A549 treated with dexamethasone at 1 μM for 4 hours (cell line): ENCODE measurements at places on chromosomes 6 and 20. TPM values are rescaled to one million over a fixed set of nuclear protein-coding genes. Genes with fewer than 3 reads are reported as not detected.

Gene TAAR6
- not detected in 5 replicates for total RNA-seq

Gene SCRT2
- 0.04 TPM in 1 of 5 replicates, not detected in the others for total RNA-seq

Gene PRRT1
- total RNA-seq: 0.35 to 1.1 TPM (median 0.68 TPM) in 5 replicates

Gene C4B
- total RNA-seq: 0.47 to 0.90 TPM (median 0.64 TPM) in 5 replicates

Gene CFAP206
- 0.31 to 0.57 TPM (median 0.38 TPM) in 5 replicates for total RNA-seq

Gene SPINT3
- total RNA-seq: not detected in 5 replicates

Gene YIPF3
- 59.5 to 67.1 TPM (median 65.5 TPM) in 5 replicates for total RNA-seq

Gene RAET1L
- 0.15 to 0.51 TPM (median 0.41 TPM) in 5 replicates for total RNA-seq

Gene BNIP5
- total RNA-seq: 0.02 to 0.05 TPM (median 0.03 TPM) in 5 replicates

Gene OR2H2
- total RNA-seq: not detected in 5 replicates

Gene PRSS35
- 0.06 to 0.16 TPM (median 0.08 TPM) in 5 replicates for total RNA-seq

Gene MEP1A
- not detected in 5 replicates for total RNA-seq

Gene BPIFB1
- total RNA-seq: 0.06 to 0.16 TPM (median 0.15 TPM) in 3 of 5 replicates, not detected in the others

Gene RIPOR3
- total RNA-seq: 0.06 to 0.11 TPM in 2 of 5 replicates, not detected in the others

Gene GPR6
- not detected in 5 replicates for total RNA-seq

Gene POM121L2
- total RNA-seq: 0.02 TPM in 1 of 5 replicates, not detected in the others

Gene SLC52A3
- 0.34 to 0.60 TPM (median 0.45 TPM) in 5 replicates for total RNA-seq

Gene EEF1A2
- total RNA-seq: 123 to 185 TPM (median 159 TPM) in 5 replicates

Gene NOX3
- total RNA-seq: not detected in 5 replicates

Gene OR2H1
- not detected in 5 replicates for total RNA-seq

Gene DUSP15
- 0.49 to 0.98 TPM (median 0.66 TPM) in 5 replicates for total RNA-seq

Gene SERINC1
- total RNA-seq: 69.3 to 90.9 TPM (median 81.3 TPM) in 5 replicates

Gene GPLD1
- total RNA-seq: 0.45 to 1.4 TPM (median 1.3 TPM) in 5 replicates

Gene SYNDIG1
- 1.2 to 2.0 TPM (median 1.7 TPM) in 5 replicates for total RNA-seq

Gene BPIFB2
- not detected in 5 replicates for total RNA-seq

Gene TMEM14B
- 107 to 138 TPM (median 113 TPM) in 5 replicates for total RNA-seq

Gene NOTCH4
- total RNA-seq: 0.59 to 0.98 TPM (median 0.75 TPM) in 5 replicates

Gene PBOV1
- total RNA-seq: not detected in 5 replicates

Gene CTAGE9
- not detected in 5 replicates for total RNA-seq

Gene CLIC5
- 0.04 TPM in 1 of 5 replicates, not detected in the others for total RNA-seq

Gene KCNK5
- 1.1 to 1.7 TPM (median 1.3 TPM) in 5 replicates for total RNA-seq

Gene OPN5
- not detected in 5 replicates for total RNA-seq

Gene TRIM15
- not detected in 5 replicates for total RNA-seq

Gene MLIP
- total RNA-seq: not detected in 5 replicates

Gene TGM2
- total RNA-seq: 402 to 631 TPM (median 528 TPM) in 5 replicates

Gene SMIM8
- 2.3 to 4.1 TPM (median 3.2 TPM) in 5 replicates for total RNA-seq

Gene LY86
- not detected in 5 replicates for total RNA-seq

Gene ROS1
- total RNA-seq: 0.21 to 0.51 TPM (median 0.24 TPM) in 5 replicates

Gene C6orf132
- 2.8 to 5.1 TPM (median 4.0 TPM) in 5 replicates for total RNA-seq

Gene LRRC1
- total RNA-seq: 5.5 to 7.1 TPM (median 6.2 TPM) in 5 replicates

Gene PKIB
- total RNA-seq: 0.38 to 0.74 TPM (median 0.62 TPM) in 5 replicates

Gene BEND6
- 0.82 to 1.4 TPM (median 1.2 TPM) in 5 replicates for total RNA-seq

Gene ZSWIM3
- 1.4 to 1.9 TPM (median 1.6 TPM) in 5 replicates for total RNA-seq

Gene RBPJL
- not detected in 5 replicates for total RNA-seq

Gene EPB41L1
- 60.7 to 95.7 TPM (median 81.6 TPM) in 5 replicates for total RNA-seq

Gene FAM135A
- 9.4 to 16.1 TPM (median 15.1 TPM) in 5 replicates for total RNA-seq

Gene TSPYL4
- total RNA-seq: 2.7 to 3.6 TPM (median 3.4 TPM) in 5 replicates

Gene SLC22A3
- 49.8 to 63.4 TPM (median 59.2 TPM) in 5 replicates for total RNA-seq
